Natural killer cell (primary cell): ENCODE measurements at places on chromosomes 6 and 20. TPM values are rescaled to one million over a fixed set of nuclear protein-coding genes. Genes with fewer than 3 reads are reported as not detected.

DNA sequence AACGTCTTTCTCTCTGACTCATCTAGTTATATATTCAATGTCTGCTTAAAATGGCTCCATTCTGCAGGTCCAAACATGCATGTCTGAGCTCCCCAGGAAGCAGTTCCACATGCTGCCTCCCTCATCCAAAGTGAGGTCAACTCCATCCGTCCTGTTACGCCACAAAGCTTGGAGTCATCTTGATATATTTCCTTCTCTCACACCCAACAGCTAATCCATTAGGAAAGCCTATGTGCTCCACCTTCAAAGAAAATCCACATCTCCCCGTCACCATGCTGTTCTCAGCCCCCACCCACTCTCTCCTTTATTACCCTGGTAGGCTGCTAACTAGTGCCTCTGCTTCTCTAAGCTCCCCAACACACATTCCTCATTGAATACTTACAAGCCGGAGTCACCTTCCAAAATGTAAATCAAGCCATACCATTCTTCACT lies 130.2 kb upstream of the SYNDIG1 start:
- no peak for DNase-seq

DNA sequence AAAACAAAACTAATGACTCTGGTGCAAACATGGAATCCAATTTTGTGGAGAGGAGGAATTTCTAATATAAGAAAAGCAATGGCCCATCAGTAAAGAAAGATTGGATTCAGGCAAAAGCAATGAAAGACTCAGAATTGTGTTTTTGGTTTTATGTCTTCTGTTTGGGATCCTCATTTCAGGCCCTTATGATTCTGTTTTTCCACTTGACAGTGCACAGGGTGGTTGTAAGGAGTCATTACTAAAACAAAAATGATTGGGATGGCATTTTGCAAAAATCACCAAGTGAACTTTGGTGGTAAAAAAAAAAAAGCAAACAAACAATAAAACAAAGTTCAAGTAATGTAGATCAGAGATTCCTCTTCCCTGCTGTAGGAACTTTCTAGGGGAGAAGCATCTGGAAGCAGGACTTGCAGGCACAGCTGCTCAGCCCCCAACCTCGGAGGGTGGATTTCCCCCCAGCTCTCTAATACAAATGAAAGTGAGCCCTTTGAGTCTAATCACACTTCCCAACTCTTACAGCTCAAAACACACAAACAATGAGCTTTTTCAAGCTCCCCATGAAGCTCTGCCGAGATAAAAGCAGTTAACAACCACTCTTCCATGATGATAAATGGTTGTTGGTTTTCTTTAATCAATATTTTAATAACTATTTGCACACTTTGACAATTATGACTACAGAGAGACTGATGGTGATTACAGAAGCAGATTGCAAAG lies 177.7 kb downstream of the ZDHHC14 start:
- DNase-seq, result no peak

GRCh38 chr20:31721408-31722256 lies 1.0 kb downstream of the BCL2L1 start:
- peak; percentile 33 for DNase-seq

DNA sequence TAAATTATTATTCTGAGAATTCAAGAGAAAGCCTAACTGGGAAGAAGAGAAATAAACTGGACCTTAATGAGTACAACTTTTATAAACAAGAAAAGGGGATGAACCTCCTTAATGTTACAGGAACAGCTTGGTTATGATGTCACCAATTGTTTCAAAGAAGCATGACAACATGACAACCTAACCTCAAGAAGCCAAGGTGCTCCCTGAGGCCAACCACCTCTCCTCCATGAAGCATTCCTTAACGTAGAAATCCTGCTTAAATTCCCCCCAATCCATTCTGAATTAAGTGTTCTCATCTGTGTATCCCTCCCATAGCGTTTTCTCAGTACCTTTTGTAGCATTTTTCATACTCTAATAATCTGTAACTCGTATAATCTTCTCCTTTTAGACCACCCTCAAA lies 1.7 kb downstream of the HBS1L start:
- no peak for DNase-seq

TOMM6 gene
- 95.0 TPM for total RNA-seq

DNA sequence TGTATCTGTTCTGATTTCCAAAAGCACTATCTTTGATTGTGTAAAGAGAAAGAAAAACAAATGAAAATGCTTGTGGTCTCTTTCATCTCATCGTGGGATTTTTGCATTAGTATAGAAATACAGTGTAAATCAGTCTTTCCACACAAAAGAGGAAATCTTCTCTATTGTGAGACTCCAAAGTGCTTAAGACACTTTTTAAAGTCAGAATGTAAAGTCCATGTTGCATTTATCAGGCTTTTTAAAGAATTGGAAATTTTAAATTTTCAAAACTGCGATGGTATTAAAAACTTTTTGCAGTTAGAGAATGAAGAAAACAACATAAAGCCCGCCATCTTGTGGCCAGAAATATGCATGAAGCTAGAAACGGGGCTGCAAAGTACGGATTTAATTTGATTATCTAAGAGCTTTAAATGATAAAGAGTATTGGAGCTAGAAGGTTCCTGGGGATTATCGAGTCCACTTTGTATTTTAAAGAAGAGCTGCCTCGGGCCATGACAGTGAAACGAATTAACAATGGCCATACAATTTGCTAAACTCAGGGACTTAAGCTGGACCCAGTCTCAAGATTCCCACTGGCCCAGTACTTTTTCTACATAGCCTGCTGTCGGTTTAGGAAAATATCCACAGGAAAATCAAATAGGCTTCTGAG lies 339.6 kb downstream of the ARHGAP18 start:
- DNase-seq, result no peak

GRCh38 chr6:79373880-79374279 lies 139.4 kb upstream of the HMGN3 start:
- no peak for DNase-seq

- DNase-seq, result no peak
These were observed 543.6 kb downstream of the GRIK2 start for GRCh38 chr6:101937108-101937507.

DNA sequence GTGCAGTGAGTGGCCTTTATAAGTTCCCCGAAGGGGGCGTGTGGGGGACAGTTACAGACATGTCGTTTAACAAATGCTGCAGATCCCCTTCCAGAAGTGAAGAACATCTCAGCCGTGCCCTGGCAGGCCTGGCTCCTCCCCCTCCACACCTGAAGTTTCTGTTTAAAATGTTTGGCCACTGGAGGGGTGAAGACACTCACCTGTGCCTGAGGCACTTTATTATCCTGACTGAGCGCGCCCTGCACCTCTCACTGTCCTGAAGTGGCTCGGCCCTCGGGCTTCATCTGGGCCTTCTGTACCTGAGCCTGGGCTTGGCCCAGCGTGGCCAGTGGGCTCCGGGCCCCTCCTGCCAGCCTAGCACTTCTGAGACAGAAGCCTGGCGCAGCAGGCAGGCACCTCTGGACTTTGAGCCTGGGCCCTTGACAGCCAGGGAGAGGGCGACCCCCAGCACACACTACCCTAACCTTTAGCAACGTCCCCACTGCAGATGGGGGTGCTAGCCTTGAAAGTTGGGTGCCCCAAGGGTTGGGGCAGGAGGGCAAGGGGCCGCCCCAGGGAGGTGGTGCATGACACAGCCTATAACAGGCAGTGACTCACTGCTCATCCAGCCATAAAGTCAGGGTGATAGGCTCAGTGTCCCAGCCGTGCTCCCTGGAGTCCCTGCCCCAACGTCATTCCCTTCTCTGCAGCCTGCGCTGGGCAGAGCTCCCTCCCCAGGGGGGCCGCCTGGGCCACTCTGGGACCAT lies 13.6 kb upstream of the GATA5 start:
- DNase-seq, result no peak

GRCh38 chr6:111874025-111874415 lies 768 bp upstream of the FYN start:
- DNase-seq, result no peak

GPX5 gene
- not detected for total RNA-seq

- no peak for DNase-seq
These were observed 56.3 kb upstream of the TULP1 start for GRCh38 chr6:35569011-35569461.

DNA sequence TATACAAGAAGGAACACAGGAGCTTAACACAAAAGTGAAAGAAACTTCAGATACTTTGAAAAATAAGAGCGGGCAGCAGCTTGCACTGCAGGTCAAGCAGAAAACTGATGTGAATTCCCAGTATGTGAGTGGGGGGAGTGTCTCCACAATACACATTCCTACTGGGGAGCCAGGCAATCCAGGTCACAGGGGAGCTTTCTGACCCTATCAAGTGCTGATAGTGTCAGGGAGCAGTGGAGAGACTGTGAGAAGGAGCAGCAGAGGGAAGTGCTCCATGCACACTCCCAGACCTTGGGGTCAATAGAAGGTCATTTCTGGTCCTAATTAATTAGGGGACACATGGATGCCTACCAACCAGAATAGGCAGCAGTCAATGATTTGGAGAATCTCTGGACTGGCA lies 59.4 kb downstream of the PDSS2 start:
- no peak for DNase-seq

SAMD10 gene
- total RNA-seq, result 15.2 TPM

GRCh38 chr6:26251354-26252076 lies 113.5 kb upstream of the BTN3A2 start:
- peak; percentile 82 for DNase-seq

MUC21 gene
- not detected for total RNA-seq

DNA sequence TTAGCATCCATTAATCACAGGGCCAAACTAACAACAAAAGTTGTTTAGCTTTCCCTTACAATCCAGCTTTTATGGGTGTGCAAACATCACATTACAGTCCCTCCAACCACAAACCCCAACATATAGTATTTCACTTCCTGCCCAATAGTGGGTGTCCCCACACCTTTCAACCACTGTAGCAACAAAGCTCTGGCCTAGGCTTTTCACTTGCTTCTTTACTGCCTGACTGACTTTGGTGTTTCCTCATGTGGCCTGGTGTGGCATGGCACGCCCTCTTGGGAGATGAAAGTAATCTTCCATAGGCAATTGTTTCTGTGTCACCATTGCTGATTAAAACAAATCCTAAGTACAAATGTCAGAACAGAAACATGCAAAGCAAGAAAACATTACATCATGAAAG lies 46.3 kb downstream of the MCM8 start:
- DNase-seq, result peak; percentile 80

GRCh38 chr20:35597186-35597585 lies 18.4 kb upstream of the SPAG4 start:
- DNase-seq, result no peak

DNA sequence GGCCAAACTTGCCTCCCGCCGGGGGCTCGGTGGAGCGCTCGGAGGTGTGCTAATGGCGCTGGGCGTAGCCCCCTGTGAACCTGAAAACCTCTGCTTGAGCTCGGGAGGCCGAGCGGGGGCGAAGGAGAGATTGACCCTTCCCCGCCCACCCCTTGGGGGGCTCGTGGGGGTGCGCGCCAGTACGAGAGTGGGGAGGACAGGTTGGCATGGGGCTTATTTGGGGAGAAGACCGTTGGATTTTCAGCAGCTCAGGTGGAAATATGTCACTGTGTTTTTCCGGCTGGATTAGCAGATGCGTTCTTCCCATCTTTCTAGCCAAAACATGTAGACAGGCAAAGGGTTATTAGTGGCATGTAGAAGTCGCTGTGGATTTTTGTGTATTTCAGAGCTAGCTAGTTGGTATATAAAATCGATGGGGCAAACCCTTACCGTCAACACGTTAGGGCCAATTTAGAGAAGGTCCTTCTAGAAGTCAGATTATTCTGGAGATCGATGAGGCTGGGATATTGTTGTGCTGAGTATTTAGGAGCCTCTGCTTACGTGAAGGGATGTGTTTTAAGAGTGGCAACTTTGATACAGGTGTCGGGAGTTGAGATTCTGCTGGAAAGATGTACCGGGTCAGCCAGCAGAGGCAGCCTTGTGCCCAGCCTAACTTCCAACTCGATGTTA lies 525 bp downstream of the NCOA7 start:
- DNase-seq, result peak; percentile 77

DNA sequence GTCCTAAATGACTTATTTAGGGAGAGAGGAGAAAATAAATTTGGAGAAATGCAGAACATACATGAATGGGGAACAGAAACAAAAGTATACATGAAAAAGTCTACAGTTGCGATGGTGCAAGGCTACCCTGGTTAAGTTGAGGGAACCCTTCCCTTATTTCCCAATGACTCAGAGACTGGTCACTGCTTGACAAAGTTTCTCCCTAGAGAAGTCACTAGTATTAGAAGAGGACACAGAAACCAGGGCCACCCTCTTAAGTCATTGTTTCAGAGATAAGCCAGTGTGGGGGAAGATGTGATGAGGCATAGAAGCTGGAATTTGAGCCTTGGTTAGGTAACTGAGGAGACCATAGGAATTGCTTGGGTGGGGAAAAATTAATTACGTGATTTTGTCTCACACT lies 24.4 kb upstream of the EDN1 start:
- peak; percentile 8 for DNase-seq

OR11A1 gene
- not detected for total RNA-seq

DNA sequence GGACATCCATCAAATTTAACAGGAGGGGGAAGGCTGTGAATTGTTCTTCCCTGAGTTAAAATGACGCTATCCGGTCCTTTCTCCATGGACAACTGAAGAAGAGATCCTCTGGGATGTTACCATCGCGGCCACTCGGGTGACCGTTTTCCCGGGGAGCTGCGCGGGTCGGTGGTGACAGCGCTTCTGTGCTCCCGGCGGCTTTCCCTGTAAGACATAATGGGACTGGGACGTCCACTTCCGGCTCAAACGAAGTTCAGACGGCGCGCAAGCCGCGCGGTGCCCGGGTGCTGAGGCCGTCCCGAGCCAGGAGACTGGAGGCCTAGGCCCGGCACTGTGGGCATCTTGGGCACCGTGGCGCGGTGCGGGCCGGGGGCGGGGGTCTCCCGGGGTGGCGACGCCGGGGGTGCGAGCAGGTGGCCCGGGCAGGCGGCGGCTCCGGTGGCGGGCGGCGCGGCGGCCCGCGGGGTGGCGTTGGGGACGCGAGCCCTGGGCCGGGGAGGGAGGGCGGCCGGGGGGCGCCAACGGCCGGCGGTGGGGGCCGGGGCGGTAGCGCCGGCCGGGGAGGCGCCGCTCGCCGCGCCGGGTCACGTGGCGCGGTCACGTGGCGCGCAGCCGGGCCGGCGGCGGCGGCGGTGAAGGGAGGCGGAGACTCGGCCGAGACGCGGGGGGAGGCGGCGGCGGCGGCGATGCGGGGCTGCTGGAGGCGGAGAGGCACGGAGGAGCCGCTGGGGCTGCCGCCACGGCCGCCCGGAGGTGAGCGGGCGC lies 63.6 kb downstream of the GTF2H5 start:
- peak; percentile 74 for DNase-seq

- no peak for DNase-seq
These were observed 532 bp upstream of the SLC35F1 start for GRCh38 chr6:117906507-117906957.

GRCh38 chr6:169974663-169975062 lies 223.2 kb downstream of the ERMARD start:
- peak; percentile 3 for DNase-seq

DNA sequence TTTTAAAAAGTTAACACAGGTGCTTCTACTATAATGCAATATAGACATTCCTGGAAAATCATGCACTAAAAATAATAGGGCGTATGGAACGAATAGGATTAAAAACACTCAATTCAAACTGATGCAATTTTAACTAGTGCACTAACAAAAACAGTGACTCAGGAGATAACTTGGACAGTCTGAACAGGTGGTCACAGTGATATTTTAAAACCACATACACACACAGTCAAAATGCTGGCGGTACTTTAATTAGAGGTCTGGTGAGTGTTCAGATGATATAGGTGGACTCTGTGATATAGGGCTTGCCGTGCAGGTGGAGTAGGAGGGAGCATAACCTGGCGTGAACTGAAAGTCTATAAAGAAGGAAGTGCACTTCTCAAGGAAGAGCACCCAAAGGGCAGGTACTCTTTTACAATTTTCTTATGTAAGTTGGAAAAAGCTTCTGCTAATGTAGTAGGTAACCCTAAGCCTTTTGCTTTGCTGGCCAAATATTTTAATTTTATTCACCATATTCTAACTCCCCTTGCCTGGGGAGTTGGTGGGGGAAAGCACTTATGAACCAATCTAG lies 41.9 kb upstream of the PLN start:
- no peak for DNase-seq
